ENCODE measurements at places on chromosomes 16 and 17.

DNA sequence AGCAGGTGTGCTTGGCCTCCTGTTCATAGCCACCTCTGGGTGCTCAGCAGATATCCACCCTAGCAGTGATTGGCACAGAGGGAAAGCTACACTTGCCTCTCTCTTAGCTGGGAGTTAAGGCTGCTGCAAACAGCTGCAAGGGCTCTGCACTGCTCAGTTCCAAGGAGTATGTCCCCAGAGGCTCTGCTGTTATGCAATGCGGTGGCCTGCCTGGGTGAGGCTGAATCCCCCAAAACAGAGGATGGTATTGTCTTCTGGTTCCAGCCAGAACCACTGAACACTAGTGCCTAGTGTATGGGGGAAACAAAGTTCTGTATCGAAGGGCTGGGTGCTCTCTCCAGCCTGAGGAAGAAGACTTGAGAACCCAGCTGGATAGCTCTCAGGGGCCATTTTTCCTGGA is 16.8 kb downstream of the TMEM94 start:
- no peak for DNase-seq

DNA sequence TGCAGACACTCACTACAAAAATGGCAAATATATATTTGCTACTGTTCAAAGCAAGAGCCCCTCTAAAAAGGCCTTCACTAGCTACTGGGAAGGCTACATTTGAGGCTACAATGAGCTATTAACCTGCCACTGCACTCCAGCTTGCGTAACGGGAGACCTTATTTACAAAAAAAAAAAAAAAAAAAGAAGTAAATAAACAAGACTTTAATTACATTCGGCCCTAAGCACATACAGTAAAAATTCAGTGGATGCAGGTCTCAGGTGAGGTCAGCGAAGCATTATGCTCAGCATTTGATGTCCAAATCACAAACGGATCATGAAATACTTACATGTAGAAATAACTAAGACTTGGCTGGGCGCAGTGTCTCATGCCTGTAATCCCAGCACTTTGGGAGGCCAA is 26.7 kb upstream of the LCMT1 start:
- DNase-seq = no peak

DNA sequence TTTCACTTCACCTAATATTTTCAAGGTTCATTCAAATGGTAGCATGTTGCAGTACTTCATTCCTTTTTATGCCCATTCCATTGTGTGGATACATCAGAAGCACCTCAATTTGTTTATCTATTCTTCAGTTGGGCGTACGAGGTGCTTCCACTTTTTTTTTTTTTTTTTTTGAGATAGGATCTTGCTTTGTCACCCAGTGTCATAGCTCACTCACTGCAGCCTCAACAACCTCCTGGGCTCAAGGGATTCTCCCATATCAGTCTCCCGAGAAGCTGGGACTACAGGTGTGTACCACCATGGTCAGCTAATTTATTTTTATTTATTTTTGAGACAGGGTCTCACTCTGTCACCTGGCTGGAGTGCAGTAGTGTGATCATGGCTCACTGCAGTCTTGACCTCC is 22.5 kb upstream of the SPNS3 start:
- DNase-seq = no peak

DNA sequence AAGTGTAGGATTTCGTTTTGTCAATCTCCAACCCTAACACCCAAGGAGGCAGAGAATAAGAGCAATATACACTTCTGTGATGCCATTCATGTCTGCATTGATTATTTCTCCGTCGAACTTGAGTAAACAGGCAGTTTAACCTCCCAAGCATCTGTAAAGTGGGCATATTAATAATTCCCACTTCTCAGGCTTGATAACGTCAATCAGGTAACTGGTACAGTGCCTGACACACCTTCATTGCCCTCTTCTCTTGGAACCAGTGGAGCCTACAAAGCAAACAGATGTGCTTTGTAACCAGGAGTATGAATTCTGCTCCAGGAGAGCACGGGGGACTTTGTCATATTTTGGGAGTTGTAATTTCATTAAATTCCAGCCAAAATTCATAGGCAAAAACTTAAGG is 32.5 kb upstream of the PLCG2 start:
- DNase-seq = no peak

DNA sequence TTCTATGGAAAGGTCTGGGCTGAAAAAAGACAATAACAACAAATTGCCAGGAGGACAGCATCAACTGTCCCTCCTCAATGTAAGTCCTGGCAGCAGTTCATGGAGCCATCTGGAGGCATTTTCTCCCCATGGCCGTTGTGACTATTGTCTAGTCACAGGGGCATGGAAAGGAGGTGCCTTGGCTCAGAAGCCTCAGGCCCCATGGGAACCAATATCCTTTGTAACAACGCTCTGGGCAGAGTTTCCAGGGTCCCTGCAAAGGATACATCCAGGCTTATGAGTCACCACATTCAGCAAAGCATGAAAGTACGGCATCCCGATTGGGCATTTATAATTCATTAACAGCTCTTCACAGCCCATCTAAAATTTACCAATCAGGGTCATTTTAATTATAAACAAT is 85.2 kb downstream of the GLG1 start:
- no peak for DNase-seq

DNA sequence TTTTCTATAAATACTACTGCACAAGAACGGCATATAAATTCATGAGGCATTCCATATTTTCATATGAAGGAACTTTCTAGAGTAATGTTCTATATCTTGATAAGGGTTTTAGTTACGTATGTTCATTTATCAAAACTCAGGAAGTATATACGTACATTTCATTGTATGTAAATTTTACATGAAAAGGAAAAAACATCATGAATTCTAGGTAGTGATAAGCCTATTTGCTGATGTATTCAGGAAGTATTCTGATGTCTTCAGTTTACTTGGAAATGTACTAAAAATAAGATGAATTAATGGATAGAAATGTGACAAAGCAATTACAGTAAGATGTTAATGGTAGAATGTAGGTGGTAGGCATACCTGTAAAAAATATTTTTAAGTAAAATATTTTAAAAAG is 4.7 kb downstream of the DGKE start:
- no peak for DNase-seq
